ENCODE measurements at places on chromosomes 3 and 15. TPM values are rescaled to one million over a fixed set of nuclear protein-coding genes. Genes with fewer than 3 reads are reported as not detected.

GRCh38 chr3:52062505-52062904, 6.1 kb upstream of the DUSP7 start:
- no peaks in the 10 kb centered on the region for H3K27me3 ChIP-seq
- no peaks in the 10 kb centered on the region for H3K36me3 ChIP-seq
- no peak for DNase-seq
- H3K4me3 ChIP-seq, result no peak overlapping the region
- H3K4me1 ChIP-seq, result no peaks in the 10 kb centered on the region
- H3K27ac ChIP-seq, result peak overlapping the region; percentile 28

UACA gene
- total RNA-seq, result 20.9 TPM

DNA sequence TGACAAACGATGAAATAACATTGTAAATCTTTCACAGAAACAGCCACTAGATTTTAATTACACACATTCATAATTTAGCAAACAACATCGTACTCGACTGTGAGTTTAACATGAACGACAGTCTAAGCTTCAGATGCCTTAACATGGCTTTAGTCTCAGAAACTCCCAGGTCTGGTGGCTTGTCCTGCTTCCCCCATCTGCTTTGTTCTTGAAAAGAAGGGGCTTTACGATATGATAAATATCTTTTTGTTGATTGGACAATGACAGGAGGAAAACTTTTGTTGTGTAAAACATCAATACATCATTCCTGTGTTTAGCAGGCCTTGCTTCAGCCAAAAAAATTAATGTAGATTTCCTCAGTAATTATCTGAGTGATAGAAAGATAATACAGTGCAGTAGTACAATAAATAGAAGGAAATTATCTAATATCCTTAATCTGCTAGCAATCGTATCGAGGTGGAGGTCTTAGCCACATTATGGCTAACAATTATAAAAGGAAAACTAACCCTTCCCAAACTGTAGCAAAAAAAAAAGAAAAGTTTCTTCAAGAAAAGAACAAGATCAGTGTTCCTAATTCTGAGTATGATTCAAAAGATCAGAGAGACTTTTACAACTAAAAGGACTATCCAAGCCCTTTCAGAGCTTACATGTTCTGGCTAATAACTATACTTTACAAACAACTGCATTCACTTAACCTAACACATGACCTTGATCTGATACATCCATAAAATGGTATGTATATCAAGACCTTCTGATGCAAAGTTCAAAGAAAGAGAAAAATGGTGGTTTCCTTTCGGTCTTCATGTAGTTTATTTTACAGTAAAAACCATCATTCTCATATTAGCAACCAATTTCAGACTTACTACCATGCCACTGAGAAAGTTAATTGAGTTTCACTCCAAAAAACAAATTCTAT, 535.7 kb downstream of the FOXP1 start:
- H3K4me3 ChIP-seq, result no peak overlapping the region
- no peak for DNase-seq
- no peaks in the 10 kb centered on the region for H3K27me3 ChIP-seq
- H3K36me3 ChIP-seq, result no peaks in the 10 kb centered on the region
- peaks cover 26% of the 10 kb centered on the region for H3K4me1 ChIP-seq

GRCh38 chr3:113968986-113969385, 21.2 kb downstream of the ZDHHC23 start:
- no peaks in the 10 kb centered on the region for H3K27me3 ChIP-seq
- no peak overlapping the region for H3K27ac ChIP-seq
- no peaks in the 10 kb centered on the region for H3K36me3 ChIP-seq

PLA2G4D gene
- not detected for total RNA-seq

GRCh38 chr15:73724212-73724611, 28.9 kb downstream of the INSYN1 start:
- H3K27ac ChIP-seq, result no peak overlapping the region
- H3K4me1 ChIP-seq, result no peaks in the 10 kb centered on the region
- no peak overlapping the region for H3K4me3 ChIP-seq
- no peaks in the 10 kb centered on the region for H3K27me3 ChIP-seq

DNA sequence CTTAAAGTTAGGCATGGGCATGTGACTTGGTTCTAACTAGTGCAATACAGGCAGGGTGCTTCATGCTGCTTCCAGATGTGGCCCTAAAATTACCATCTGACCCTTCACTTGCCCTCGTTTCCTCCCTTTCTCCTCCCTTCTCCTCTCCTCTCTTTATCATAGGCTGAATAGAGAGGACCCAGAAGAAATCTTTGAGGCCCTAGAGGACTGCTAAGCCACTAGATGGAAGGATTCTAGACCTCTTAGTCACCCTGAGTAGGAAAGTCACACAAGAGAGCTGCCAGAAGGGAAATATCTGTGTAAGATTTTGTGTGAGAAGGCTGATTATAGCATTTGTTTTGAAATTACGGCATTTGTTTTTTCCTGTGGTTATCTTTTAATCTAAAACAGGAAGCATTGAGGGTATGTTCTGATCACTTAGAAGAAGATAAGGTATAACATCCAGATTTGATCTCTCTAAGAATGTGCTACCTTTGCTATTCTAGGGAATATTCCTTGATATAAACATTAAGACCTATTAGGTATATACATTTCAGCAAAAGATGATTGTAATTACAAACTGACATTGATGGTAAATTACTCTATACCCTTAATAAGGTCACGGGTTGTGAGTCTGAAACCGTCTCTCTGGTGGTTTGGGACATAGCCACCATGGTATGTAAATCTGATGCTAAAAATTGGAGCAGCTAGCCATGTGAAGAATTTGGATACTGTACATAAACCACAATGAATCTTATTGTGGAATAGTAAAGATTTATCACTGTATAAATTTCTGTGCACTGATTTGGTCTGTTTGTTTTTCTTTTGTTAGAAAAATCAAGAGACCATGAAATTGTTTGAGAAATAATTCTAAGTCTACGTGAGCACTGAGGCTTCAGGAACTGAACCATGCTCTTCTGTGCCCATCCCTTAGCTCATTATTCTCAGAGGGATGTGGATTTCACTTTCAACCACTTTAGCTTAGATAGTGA, 84.1 kb downstream of the TP63 start:
- no peak overlapping the region for H3K27ac ChIP-seq
- H3K36me3 ChIP-seq, result no peaks in the 10 kb centered on the region
- H3K27me3 ChIP-seq, result no peaks in the 10 kb centered on the region
- no peak for DNase-seq
- no peak overlapping the region for H3K4me3 ChIP-seq
- H3K4me1 ChIP-seq, result no peaks in the 10 kb centered on the region

GRCh38 chr3:13881536-13882410, 1.9 kb upstream of the WNT7A start:
- no peaks in the 10 kb centered on the region for H3K36me3 ChIP-seq
- H3K4me1 ChIP-seq, result no peaks in the 10 kb centered on the region
- no peak overlapping the region for H3K27ac ChIP-seq
- no peak overlapping the region for H3K4me3 ChIP-seq

DNA sequence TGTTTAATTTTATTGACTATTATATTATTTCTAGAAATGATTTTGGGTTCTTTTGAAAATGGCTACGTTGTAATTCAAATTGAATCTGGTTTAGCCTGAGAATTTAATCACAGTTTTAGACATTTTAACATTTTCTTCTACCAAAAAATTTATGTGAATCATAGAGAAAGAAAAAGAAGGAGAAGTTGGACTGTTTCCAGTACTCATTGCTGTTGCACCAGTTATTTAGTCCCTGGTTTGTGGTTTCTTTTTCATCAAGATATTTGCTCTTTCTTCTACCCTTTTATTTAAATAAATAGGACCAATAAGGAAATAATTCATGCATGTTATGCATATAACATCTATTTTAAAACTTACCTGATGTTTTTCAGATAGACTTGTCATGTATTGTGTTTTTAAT, 1337.1 kb downstream of the ROBO1 start:
- no peak overlapping the region for H3K27ac ChIP-seq
- H3K4me1 ChIP-seq, result no peaks in the 10 kb centered on the region
- H3K36me3 ChIP-seq, result peaks cover 2% of the 10 kb centered on the region
- no peak overlapping the region for H3K4me3 ChIP-seq

GRCh38 chr3:149442043-149442442, 32.5 kb upstream of the TM4SF4 start:
- no peaks in the 10 kb centered on the region for H3K36me3 ChIP-seq
- H3K4me3 ChIP-seq, result no peak overlapping the region
- no peak overlapping the region for H3K27ac ChIP-seq
- DNase-seq, result no peak
- H3K27me3 ChIP-seq, result no peaks in the 10 kb centered on the region

DNA sequence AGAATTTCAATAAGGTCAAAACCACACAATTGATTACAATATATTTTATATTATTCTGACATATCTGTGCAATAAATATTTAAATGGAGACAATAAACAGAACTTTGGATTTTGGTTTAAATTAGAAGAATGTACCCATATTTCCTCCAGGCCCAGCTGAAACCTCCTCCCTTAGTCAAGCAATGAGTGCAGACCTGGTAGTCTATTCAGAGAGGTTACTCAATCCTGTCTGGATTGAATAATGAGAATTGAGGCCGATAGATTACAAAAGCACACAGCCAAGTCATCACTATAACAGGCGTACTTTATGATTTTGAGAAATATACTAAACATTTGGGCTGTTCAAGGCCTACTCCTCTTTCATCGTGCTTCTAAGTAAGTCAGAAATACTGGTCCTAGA, 114.5 kb upstream of the STRIT1 start:
- H3K4me1 ChIP-seq, result no peaks in the 10 kb centered on the region
- no peaks in the 10 kb centered on the region for H3K27me3 ChIP-seq
- H3K4me3 ChIP-seq, result no peak overlapping the region
- no peak overlapping the region for H3K27ac ChIP-seq
- no peaks in the 10 kb centered on the region for H3K36me3 ChIP-seq

DNA sequence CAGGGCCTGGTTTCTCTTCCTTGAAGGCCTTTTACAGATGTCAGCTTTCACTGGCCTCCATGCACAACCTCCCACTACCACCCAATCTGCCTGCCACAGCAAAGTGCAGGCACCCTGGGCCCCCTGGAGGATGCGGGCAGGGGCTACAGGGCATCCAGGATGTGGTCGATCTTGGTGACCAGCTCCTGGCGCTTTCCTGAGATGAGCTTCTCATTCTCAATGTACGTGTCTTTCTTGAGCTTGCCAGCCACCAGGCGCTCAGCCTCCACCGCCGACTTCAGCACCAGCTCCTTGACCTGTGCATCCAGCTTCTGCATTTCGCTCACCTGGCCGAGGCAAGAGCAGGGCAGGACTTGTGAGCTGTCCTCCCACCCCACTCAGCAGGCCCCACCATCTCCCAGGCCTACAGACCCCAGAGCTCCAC, 30.3 kb downstream of the RPN1 start:
- no peak for DNase-seq
- H3K27me3 ChIP-seq, result no peaks in the 10 kb centered on the region
- no peaks in the 10 kb centered on the region for H3K36me3 ChIP-seq
- no peak overlapping the region for H3K4me3 ChIP-seq
- H3K27ac ChIP-seq, result no peak overlapping the region
- no peaks in the 10 kb centered on the region for H3K4me1 ChIP-seq

GRCh38 chr15:39717134-39717533, 65.5 kb downstream of the FSIP1 start:
- H3K4me1 ChIP-seq, result no peaks in the 10 kb centered on the region
- no peaks in the 10 kb centered on the region for H3K36me3 ChIP-seq

GRCh38 chr3:37145611-37146010, 28.8 kb downstream of the LRRFIP2 start:
- H3K27me3 ChIP-seq, result no peaks in the 10 kb centered on the region
- H3K36me3 ChIP-seq, result no peaks in the 10 kb centered on the region
- H3K4me3 ChIP-seq, result no peak overlapping the region
- DNase-seq, result no peak

GRCh38 chr3:195259154-195259474, 11.8 kb downstream of the XXYLT1 start:
- peak overlapping the region; percentile 98 for H3K27ac ChIP-seq
- no peak for DNase-seq
- H3K4me1 ChIP-seq, result peaks cover 7% of the 10 kb centered on the region
- no peaks in the 10 kb centered on the region for H3K36me3 ChIP-seq

SAMMSON gene
- not detected for total RNA-seq

ITGB5 gene
- total RNA-seq, result 106 TPM

GRCh38 chr15:59148153-59148833, 43.3 kb downstream of the CCNB2 start:
- no peak overlapping the region for H3K4me3 ChIP-seq
- H3K27me3 ChIP-seq, result no peaks in the 10 kb centered on the region
- no peaks in the 10 kb centered on the region for H3K36me3 ChIP-seq
- H3K4me1 ChIP-seq, result no peaks in the 10 kb centered on the region
- no peak for DNase-seq

FHIT gene
- 1.3 TPM for total RNA-seq

DNA sequence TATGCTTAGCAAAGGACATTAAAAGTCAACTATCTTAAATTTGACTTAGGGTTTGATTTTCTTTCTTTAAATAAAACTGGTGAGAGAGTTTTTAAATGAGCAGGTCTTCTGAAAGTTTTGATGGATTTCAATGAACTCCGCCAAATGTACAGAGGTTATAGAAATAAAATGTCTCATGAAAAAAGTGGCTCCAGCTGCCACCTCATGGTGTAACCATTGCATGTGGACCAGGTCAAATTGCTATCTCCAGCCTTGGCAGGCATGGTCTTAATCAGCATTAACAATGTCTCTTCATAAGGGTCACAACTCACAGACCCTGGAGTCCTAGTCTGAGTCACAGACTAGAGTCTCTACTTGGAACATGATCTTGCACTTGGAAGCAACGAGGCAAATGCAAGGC, 182.3 kb downstream of the ADAMTS17 start:
- H3K27ac ChIP-seq, result no peak overlapping the region
- no peaks in the 10 kb centered on the region for H3K27me3 ChIP-seq
- H3K36me3 ChIP-seq, result no peaks in the 10 kb centered on the region
- no peak overlapping the region for H3K4me3 ChIP-seq
- DNase-seq, result no peak
- no peaks in the 10 kb centered on the region for H3K4me1 ChIP-seq

DNA sequence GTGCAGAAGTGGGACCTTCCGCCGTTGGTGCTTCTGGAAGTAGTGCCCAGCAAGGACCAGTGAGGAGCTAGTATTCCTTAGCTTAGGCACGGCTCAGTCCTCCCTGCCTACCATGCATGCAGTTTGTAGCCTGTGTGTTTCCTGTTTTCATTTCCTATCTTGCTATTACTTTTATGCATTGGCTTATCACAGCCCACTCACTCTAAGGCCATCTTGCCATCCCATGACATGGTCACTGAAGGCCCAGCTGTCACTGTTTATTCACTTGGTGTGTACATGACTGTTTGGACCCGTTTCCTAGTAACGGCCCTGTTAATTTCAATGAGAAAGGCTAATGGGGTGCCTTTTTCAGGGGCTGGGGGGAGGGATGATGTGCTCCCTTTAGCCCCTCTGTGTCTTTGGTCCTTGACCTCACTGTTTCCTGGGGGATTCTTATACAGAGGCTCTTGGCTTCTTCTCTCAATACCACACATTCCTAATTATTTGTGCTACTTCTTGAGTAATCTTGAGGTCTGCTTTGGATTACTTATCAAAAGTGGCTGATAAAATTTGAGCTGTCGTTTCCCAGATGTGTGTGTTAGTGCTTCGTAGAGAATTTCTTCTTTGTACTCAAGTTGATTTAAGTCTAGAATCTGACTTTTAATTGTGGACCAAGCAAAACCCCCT, 24.5 kb upstream of the TRAK1 start:
- H3K4me3 ChIP-seq, result no peak overlapping the region
- H3K27me3 ChIP-seq, result no peaks in the 10 kb centered on the region
- peak overlapping the region; percentile 71 for H3K27ac ChIP-seq
- H3K4me1 ChIP-seq, result peaks cover 2% of the 10 kb centered on the region

UBAP1L gene
- 0.77 TPM for total RNA-seq

GRCh38 chr15:60345598-60345997, 52.2 kb downstream of the ANXA2 start:
- H3K4me1 ChIP-seq, result no peaks in the 10 kb centered on the region
- no peak overlapping the region for H3K27ac ChIP-seq
- no peak overlapping the region for H3K4me3 ChIP-seq
- no peaks in the 10 kb centered on the region for H3K36me3 ChIP-seq
- H3K27me3 ChIP-seq, result no peaks in the 10 kb centered on the region

ALDH1L1 gene
- total RNA-seq, result 5.6 TPM

ATP13A4 gene
- total RNA-seq, result not detected

DAZL gene
- total RNA-seq, result 0.21 TPM

SPTSSB gene
- total RNA-seq, result 1.5 TPM
